T-helper 17 cell (primary cell): ENCODE measurements at places on chromosomes 1 and 21. TPM values are rescaled to one million over a fixed set of nuclear protein-coding genes. Genes with fewer than 3 reads are reported as not detected.

Gene TGFBR3
- total RNA-seq: 21.0 TPM

Gene OR2T2
- 0.15 TPM for total RNA-seq

Gene PFKFB2
- total RNA-seq: 2.0 TPM

Gene ATP6V1G3
- not detected for total RNA-seq

Gene FLVCR1
- 11.2 TPM for total RNA-seq

Gene PGLYRP4
- total RNA-seq: not detected

Gene OR2T12
- not detected for total RNA-seq

Gene GSTM1
- total RNA-seq: 34.5 TPM

Gene PALMD
- total RNA-seq: not detected

Gene CLIC6
- total RNA-seq: 0.25 TPM

Gene GJA8
- total RNA-seq: not detected
